ENCODE measurements at places on chromosomes 5 and 9. TPM values are rescaled to one million over a fixed set of nuclear protein-coding genes. Genes with fewer than 3 reads are reported as not detected.

Gene OGN
- total RNA-seq = not detected

Gene IL13
- total RNA-seq = 26.9 TPM

Gene ANGPTL2
- total RNA-seq = 0.05 TPM

Gene PTPDC1
- 4.5 TPM for total RNA-seq

Gene FOXD4L4
- total RNA-seq = not detected

Gene INSL6
- not detected for total RNA-seq

Gene AHRR
- total RNA-seq = 17.2 TPM

Gene SLC45A2
- not detected for total RNA-seq

Gene TTLL11
- total RNA-seq = 4.7 TPM

Gene MAST4
- total RNA-seq = 9.5 TPM

Gene GDF9
- 0.89 TPM for total RNA-seq

Gene ANKRD34B
- not detected for total RNA-seq

Gene TNFSF8
- 192 TPM for total RNA-seq

Gene SHC3
- total RNA-seq = 0.03 TPM

Gene ROPN1L
- total RNA-seq = not detected

Gene DMRT3
- not detected for total RNA-seq

Gene CHSY3
- total RNA-seq = not detected

Gene PCDHA9
- not detected for total RNA-seq

Gene CATSPER3
- 0.63 TPM for total RNA-seq

Gene IFNA2
- total RNA-seq = not detected

Gene ITK
- 227 TPM for total RNA-seq

Gene PTGS1
- total RNA-seq = 0.35 TPM

Gene MYMK
- not detected for total RNA-seq

Gene NANS
- total RNA-seq = 49.1 TPM
